ENCODE measurements at places on chromosomes 6 and 20. TPM values are rescaled to one million over a fixed set of nuclear protein-coding genes. Genes with fewer than 3 reads are reported as not detected.

ARHGAP40 gene
- total RNA-seq, result not detected

DNA sequence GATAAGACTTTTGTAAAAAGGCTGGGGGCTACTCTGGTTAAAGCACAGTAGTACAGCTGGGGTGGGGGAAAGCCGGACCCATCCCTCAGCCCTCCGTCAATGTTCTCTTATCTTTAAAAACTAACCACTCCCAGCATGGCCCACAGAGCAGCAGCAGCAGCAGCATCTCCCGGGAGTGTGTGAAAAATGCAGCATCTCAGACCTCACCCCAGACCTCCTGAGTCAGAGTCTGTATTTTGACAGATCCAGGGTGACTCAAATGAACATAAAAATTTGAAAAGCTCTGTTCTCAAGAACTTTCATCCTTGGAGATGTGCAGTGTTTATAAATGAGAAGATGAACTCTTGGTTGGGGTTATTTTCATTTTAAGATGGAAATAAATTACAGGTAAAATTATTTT, 277.7 kb upstream of the ECI2 start:
- H3K36me3 ChIP-seq, result no peaks in the 10 kb centered on the region
- DNase-seq, result no peak
- H3K4me3 ChIP-seq, result no peak overlapping the region
- H3K27me3 ChIP-seq, result no peaks in the 10 kb centered on the region
- no peak overlapping the region for H3K27ac ChIP-seq

CLVS2 gene
- 0.05 TPM for total RNA-seq

DNA sequence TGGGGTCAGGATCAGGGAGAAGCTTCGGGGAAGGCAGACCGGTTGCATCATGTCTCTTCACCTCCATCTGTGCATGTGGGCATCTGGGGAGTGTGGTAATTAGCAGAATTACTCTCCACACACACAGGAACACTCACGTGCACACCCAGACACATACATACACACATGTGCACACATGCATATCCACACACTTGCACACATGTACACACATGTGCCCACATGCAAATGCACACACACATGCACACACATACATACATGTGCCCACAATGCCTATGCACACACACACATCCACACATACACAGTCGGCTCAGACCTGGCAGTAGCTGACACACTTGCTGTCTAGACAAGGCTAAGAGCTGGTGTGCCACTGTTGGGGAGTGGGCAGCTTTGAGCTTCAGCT, 212.3 kb upstream of the PMEPA1 start:
- no peak overlapping the region for H3K27ac ChIP-seq
- no peak for DNase-seq
- H3K27me3 ChIP-seq, result no peaks in the 10 kb centered on the region
- H3K36me3 ChIP-seq, result no peaks in the 10 kb centered on the region
- H3K4me3 ChIP-seq, result no peak overlapping the region
- H3K4me1 ChIP-seq, result no peaks in the 10 kb centered on the region

LHFPL5 gene
- total RNA-seq, result not detected

SEC23B gene
- 10.0 TPM for total RNA-seq

DNA sequence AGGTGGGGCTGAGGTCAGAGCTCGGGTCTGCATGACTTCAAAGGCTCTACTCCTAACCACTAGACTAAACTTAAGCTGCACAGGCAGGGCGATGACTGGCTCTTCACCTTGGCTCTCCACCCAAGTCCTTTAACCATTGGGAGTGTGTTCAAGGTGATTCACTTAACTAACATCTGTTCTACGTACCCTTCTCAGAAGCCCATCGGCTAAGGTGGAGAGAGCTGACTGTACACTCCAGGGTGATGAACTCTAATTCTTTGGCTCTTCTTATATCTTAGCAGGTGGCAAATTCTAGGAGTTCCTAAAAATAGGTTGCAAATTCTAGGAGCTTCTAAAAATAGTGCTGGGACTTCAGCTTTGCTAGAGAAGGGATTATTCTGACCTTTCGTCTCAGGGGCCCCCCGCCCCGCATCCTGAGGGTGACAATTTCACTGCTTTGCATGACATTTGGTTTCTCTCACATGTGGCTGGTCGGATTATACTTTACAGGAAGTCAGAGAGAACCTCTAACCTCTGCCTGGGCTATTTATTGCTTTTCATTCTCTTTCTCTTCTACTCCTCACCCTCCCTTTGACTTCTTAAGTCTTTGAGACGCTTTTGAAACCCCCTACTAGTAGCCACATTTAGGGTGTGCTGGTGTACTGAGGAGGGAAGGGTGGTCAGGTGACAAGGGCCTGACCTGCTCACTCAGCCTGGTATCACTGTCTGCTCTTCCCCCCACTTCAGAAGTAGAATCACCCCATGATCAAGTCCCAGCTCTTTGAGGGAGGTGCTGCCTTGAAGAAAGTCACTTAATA, 55.5 kb downstream of the PRDM1 start:
- no peak for DNase-seq
- no peak overlapping the region for H3K27ac ChIP-seq
- H3K4me1 ChIP-seq, result no peaks in the 10 kb centered on the region
- H3K27me3 ChIP-seq, result peaks cover 9% of the 10 kb centered on the region
- H3K36me3 ChIP-seq, result no peaks in the 10 kb centered on the region

DNA sequence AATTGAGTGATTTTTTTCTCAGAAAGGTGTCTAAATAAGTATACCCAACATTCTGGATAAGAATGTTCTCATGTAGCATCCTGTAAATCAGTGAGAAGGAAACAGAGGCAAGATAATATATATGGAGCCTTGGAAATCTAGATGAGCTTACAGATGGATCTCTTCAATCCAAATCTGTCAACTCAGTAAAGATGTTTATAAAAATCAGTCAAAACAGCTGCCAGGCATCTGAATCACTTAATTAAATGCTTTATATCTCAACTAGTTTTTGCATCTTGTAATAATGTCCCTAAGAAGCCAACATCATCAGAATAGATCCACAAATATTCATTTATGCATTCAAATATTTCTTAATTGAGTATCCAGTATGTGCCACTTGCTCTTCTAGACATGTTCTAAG, 300.2 kb downstream of the KHDC1L start:
- no peak for DNase-seq
- H3K4me1 ChIP-seq, result no peaks in the 10 kb centered on the region
- no peaks in the 10 kb centered on the region for H3K36me3 ChIP-seq
- no peak overlapping the region for H3K27ac ChIP-seq
- no peak overlapping the region for H3K4me3 ChIP-seq

DNA sequence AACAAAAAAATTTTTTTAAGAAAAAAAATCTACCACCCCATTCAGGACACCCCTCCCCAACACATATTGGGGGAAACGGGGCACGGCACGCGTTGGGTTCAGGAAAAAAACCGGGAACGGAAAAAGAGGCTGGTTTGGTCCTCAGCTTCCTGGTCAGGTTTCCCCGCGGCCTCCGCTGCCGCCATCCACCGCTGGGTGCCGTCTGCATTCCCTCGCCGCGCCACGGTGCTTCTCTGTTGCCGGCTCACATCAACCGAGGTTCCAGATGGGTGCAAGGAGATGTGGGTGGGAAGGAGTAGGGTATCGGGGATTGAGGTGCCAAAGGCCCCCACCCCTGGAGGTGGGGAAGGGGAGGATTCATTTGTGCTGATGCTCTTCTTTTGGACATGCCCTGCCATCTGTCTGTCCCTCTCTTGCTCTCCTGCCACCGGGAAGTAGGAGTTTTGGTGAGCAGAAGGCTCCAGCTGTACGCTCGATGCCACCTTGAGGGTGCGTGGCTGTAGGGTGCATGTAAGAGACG, 5.8 kb downstream of the MCCD1 start:
- H3K27ac ChIP-seq, result no peak overlapping the region
- H3K27me3 ChIP-seq, result no peaks in the 10 kb centered on the region
- H3K4me3 ChIP-seq, result no peak overlapping the region
- no peak for DNase-seq
- peaks cover 24% of the 10 kb centered on the region for H3K4me1 ChIP-seq

DNA sequence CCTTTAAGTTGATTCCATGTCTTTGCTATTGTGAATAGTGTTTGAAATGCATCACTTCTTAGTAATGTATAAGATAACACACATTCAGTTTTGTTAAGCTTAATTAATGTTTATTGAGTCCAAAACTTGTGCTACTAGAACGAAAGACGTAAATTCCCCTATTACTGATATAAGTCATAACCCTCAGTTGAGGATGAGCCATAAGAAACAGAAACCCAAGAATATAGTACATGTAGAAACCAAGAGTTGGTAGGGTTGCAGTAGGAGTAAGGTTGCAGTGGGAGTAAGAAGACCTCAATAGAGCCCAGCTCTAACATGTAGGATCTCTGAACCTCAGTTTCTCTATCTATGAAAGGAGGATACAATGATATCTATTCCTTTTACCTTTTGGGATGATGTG, 19.3 kb downstream of the CITED2 start:
- peaks cover 3% of the 10 kb centered on the region for H3K4me1 ChIP-seq
- H3K27me3 ChIP-seq, result no peaks in the 10 kb centered on the region
- H3K4me3 ChIP-seq, result no peak overlapping the region
- no peak for DNase-seq
- H3K27ac ChIP-seq, result no peak overlapping the region
